Mesothelial cell of epicardium (in vitro differentiated cells): ENCODE measurements at places on chromosomes 1 and 21. TPM values are rescaled to one million over a fixed set of nuclear protein-coding genes. Genes with fewer than 3 reads are reported as not detected.

DNA sequence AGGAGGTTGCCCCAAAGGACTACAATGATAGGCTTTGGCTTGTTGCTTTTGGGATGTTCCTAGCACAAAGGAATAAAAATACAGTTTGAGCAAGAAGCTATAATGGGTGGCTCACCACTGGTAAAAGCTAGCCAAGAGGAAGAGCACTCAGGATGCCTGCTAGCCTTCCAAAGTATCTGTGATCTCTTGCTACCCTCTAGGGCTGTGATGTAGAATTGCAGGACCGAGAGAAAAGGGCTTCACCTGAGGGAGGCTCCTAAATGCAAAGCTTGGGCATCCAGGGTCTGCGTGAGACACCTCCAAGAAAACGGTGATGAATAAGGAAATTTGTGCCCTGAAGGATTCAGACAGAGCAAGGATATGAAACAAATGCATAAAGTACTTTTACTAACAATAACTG, 17.7 kb downstream of the IVL start:
- DNase-seq: no peak

DNA sequence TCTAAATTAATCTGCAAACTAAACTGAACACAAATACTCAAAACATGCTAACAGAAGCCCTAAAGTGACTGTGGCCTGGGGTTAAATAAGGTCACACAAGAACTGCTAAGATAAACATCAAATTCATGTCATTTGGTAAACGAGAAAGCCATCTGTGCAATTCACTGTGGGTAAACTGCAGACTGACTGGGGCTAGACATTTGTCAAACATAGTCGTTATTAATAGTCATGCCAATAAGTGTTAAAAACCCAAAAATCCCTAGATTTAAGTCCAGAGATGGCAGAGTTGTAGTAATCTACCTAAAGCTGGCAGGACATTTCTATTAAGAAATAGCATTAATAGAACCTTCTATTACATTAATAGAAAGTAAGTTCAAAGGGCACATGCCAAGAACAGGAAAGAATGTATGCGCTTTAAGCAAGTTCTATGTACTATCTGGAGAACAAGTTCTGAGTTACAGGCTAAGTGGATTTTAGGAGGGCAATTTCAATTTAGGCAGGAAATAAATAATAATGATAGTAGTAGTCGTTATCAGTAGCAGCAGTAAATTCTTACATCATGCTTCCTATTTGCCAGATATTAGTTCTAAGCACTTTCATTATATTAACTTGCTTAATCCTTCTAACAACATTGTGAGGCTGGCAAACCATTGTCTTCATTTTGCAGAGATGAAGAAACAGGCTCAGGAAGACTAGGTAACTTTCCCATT, 8.6 kb downstream of the EDEM3 start:
- no peak for DNase-seq

GRCh38 chr1:98216304-98216703, 295.5 kb upstream of the DPYD start:
- no peak for DNase-seq

DNA sequence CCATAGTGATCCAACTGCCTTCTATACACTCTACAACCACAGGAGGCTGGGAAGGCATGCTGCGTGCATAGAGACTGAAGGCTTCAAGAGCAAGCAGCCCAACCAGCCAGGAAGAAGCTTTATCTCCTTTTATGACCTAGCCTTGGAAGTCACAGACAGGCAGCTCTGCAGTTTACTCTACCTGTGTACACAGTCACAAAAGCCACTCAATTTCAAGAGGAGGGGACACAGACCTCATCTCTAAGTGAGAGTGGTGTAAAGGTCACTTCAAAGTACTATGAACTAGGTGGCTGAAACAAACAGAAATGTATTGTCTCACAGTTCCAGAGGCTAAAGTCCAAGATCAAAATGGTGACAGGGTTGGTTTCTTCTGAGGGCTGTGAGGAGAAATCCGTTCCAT, 69.6 kb upstream of the GJB5 start:
- DNase-seq: no peak

GRCh38 chr21:38937286-38937790, 131.6 kb downstream of the ETS2 start:
- no peak for DNase-seq

DNA sequence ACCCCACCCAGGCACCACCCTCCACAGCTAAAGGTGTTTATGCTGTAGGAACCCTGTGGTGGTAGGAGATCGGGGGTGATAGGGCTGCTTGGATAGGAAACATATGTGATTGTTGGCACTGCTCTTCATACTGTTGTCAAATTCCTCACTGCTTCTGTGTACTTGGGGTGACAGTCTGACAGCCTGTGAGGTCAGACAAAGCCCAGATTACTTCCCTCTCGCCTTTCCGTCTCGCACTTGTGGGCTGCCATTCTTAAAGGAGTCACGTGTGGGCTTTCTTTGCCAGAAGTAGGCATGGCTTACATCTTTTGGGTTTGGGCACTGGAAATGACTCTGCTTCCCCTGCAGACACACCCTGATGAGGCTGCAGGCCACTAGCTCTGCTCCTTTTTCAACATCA, 363.8 kb downstream of the DISC1 start:
- DNase-seq: no peak

Gene CD84
- not detected in 3 replicates for total RNA-seq

Gene ZNF670
- total RNA-seq: 6.9 to 7.8 TPM (median 7.4 TPM) in 3 replicates

Gene CYP4A22
- not detected in 3 replicates for total RNA-seq

Gene TENT5C
- total RNA-seq: 0.23 to 0.31 TPM (median 0.27 TPM) in 3 replicates

Gene TSPAN2
- total RNA-seq: 12.1 to 14.2 TPM (median 12.2 TPM) in 3 replicates

Gene RGS5
- total RNA-seq: 209 to 263 TPM (median 218 TPM) in 3 replicates
